ENCODE measurements at places on chromosomes 13 and 19.

- no peak for DNase-seq
Observed at GRCh38 chr13:33471204-33471603, 185.6 kb upstream of the STARD13 start.

DNA sequence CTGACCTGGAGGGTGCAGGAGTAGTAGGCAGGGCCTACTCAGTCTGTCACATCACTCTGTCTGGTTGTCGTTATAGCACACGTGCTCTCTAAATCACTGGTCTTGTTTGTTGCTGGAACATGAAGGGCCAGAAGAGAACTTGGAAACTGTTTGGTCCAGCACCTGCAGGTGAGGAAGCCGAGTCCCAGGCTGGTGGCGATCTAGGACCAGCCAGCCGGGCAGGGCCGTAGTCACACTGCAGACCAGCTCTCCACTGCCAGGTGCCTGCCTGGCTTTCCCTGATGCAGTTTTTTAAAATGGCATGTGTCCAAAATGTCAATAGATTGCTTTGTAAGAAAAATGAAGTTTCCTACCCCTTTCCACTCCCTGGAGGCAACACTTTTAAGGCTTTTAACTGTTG lies 53.7 kb downstream of the GGACT start:
- no peak for DNase-seq

- DNase-seq, result no peak
Observed at GRCh38 chr13:40910324-40911050, 108.6 kb downstream of the ELF1 start.

DNA sequence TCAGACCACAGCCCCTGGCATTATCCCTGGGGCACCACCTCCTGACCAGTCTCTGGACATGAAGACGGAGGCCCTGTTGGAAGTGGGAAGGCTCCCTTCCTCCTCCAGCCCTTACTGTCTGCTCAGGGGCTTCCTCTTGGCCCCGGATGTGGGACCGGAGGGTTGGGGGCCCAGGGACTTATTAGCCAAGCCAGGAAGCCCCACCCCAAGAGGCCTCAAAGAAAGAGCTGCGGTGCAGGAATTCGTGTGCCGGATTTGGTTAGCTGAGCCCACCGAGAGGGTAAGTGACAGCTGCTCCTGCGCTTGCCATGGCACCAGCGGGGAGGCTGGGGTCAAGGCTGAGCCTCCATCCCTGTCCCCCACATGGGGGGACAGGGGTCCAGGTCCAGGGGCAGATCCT lies at the start of gene RETN:
Gene RETN, plus strand, starts transcription at position 208 of the 400 bp plus-strand sequence. CDS start 278 bp downstream, outside the sequence.
- DNase-seq, result no peak

- no peak for DNase-seq
Observed at GRCh38 chr19:34675250-34675649, 1.7 kb downstream of the SCGB2B2 start.

- no peak for DNase-seq
Observed at GRCh38 chr19:9850235-9850959, 15.3 kb downstream of the PIN1 start.

DNA sequence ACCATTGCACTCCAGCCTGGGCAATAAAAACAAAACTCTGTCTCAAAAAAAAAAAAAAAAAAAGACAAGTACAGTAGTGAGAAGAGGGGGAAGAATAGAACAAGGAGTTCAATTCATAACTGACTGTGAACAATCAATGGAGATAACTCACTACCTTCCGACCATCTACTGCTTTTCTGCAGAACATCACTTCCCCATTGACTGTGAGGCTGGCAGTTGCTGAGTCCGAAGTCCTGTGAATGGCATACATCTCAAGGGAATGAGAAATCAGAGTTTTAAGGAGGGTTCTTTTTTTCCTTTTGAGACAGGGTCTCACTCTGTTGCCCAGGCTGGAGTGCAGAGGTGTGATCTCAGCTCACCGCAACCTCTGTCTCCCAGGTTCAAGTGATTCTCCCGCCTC lies 11.2 kb downstream of the ZNF565 start:
- no peak for DNase-seq

GRCh38 chr13:109669234-109669612 lies 117.2 kb downstream of the IRS2 start:
- DNase-seq, result no peak

DNA sequence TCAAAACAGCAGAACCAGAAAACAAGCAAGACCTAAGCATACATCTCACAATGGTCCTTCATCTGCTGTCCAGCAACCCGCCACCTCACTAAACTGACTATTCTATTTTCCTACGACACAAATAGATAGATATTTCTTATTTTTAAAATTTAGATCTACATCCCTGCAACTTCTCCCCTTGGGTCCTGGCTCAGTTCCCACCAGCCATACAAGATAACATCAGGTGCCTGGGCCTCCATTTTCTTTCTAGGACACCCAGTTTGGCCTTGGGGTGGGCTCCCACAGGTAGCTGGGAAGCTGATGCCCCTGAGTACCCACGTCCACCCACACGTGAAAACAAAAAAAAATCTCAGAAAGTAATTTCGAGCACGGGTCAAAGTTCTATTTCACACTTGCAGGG lies 47.6 kb downstream of the TGDS start:
- no peak for DNase-seq

DNA sequence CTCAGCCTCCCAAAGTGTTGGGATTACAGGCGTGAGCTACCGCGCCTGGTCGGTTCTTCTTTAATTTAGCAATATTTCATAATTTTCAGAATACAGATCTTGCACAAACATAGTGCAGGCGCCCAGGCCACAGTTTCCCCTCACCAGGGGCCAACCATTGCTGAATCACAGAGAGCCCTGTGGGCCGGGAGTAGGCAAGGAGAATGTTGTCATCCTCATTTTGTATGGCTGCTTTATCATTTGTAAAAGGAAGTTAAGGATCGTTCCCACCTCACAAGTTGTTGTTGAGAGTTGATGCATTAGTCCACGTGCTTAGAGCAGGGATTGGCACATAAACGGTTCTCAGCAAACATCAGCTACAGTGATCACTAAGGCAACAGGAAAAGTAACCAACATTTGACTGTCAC lies 30.2 kb downstream of the MEIS3 start:
- DNase-seq, result peak; percentile 99

GRCh38 chr19:51441410-51442390 lies 16.6 kb downstream of the SIGLEC8 start:
- DNase-seq, result peak; percentile 46
